ENCODE measurements at places on chromosomes 11 and 22. TPM values are rescaled to one million over a fixed set of nuclear protein-coding genes. Genes with fewer than 3 reads are reported as not detected.

GRCh38 chr11:15692739-15693138, 578.0 kb downstream of the INSC start:
- ATAC-seq: peak; percentile 60

DNA sequence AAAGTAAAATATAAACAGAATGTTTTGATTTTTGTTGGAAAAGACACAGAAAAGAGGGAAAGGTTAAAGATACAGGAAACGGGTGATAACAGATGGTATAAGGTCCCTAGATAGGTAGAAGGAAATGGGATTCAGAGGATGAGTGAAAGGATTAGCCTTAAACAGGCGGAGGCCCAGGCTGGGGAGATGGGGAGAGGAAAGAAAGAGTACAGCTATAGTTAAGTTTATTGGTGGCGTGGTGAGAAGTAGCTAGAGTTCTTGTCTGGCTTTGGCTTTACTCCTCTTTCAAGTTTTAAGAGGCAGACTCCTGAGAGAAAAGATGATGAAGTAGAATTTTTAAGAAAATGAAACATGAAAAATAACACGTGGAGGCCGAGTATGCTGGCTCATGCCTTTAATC, 13.7 kb downstream of the ZBTB44 start:
- no peak for ATAC-seq

DNA sequence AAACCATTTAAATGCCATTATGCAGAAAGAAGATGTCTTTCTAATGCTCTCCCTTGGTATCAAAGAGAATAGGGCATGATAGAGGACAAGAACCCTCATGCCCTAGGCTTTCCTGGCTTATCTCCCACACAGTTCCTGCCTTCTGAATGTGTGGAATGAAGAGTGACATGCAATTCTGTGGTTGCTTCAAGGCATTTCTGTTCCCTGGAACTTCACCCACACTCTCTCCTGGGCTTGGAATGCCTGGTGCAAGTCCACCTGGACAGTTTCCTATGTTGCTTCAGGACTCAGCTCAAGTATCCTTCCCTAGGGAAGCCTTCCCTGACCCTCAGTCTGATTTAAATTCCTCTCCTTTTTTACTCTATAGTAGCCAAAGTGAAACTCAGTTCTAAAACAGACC, 53.8 kb upstream of the DRD2 start:
- ATAC-seq: no peak

DNA sequence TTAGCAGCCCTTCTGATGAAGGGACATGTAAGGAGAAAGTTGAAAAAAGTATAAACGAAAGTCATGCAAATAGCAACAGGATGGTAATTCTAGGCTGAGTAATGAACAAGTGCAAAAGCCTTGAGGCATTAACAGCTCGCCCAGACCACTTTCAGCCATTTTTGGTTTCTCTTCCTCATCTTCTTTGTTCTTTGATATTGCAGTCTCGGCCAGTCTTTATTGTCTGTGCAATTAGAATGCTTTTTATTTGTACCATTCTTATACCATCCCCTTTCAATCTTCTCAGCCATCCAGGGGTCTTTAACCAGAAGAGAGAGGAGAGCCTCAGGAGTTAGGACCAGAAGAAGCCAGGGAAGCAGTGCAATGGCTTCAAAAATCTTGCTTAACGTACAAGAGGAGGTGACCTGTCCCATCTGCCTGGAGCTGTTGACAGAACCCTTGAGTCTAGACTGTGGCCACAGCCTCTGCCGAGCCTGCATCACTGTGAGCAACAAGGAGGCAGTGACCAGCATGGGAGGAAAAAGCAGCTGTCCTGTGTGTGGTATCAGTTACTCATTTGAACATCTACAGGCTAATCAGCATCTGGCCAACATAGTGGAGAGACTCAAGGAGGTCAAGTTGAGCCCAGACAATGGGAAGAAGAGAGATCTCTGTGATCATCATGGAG, 7.3 kb downstream of the TRIM34 start:
- ATAC-seq: no peak

GRCh38 chr22:20076627-20077172, 3.3 kb upstream of the DGCR8 start:
- ATAC-seq: no peak

DNA sequence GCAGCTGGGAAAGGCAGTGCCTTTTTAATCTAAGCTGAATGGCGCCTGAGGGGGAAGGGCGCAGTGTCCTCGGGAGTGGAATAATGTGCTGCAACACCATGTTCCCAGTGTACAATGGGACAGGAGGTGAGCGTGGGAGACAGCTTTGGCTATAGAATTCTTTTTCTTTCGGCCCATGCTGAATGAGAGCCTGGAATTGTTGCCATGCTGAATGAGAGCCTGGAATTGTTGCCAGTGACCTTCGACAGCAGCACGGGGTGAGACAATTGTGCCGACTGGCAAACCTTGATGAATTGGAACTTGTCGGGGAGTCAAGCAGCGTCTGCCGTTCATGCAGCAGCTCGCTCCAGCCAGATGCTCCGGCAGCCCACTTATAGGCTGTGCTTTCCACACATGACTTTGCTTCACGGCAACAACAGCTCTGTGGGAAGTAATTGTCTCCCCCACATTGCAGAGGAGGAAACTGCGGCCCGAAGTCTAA, 141.4 kb upstream of the E2F8 start:
- ATAC-seq: no peak

GRCh38 chr11:120708511-120709183, 197.1 kb downstream of the GRIK4 start:
- no peak for ATAC-seq

- ATAC-seq: no peak
Measured at GRCh38 chr11:119676461-119677020, 52.5 kb downstream of the NECTIN1 start.

GRCh38 chr22:29126670-29127395, 54.0 kb downstream of the KREMEN1 start:
- no peak for ATAC-seq

PANX3 gene
- total RNA-seq: not detected

MAPK11 gene
- 20.9 TPM for total RNA-seq

TRIM49 gene
- not detected for total RNA-seq

GSTT2 gene
- 0.29 TPM for total RNA-seq
